Activated CD8-positive, alpha-beta memory T cell treated with anti-CD3 and anti-CD28 coated beads, Interleukin-2, amount 50 U/mL, for 48 hours (primary cell): ENCODE measurements at places on chromosomes 16 and 17.
A peak's percentile ranks its signal among the peaks of the same experiment; 100 is the strongest.

GRCh38 chr16:77148121-77148520, 42.9 kb upstream of the MON1B start:
- DNase-seq: no peak

DNA sequence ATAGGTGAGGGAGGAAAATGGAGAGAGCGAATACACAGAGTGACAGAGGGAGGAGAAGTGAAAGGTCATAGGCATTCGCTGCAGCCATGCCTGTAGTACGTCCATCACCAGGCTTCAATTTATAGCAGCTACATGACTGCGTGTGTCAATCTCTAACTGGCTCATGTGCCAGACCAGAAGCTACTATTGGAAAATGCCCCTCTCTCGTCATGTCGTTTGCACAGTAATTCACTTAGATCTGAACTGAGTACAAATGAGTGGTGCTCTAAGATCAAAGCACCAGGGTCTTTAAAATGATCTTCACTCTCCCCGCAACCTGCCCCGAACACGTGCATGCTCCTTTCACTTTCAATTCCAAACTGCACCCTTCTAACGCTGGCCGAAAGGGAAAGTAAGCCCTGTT, 51.3 kb downstream of the ADCY9 start:
- no peak for DNase-seq

GRCh38 chr16:86533767-86534351, 21.2 kb downstream of the MTHFSD start:
- no peak for DNase-seq

- peak; percentile 69 for DNase-seq
These were observed 167.4 kb upstream of the CACNG5 start for GRCh38 chr17:66667491-66668030.

DNA sequence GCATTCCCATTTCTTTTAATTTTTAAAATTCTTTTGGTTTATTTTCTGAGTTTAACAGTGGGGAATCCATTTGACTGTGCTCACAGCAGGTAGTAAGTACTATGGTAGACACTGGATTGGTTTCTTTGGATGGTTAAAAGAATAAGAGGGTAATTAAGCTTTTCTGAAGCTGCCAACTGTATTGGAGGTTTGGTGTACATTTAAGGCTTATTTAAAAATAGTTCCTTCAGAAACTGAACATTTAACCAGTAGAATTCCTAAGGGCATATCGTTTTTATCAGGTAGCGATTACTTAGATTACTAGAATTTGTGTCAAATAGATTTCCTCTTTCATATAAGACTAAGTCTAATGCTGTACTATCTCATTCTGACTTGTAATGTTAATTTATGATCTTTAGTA, 162.4 kb downstream of the PPM1E start:
- no peak for DNase-seq

DNA sequence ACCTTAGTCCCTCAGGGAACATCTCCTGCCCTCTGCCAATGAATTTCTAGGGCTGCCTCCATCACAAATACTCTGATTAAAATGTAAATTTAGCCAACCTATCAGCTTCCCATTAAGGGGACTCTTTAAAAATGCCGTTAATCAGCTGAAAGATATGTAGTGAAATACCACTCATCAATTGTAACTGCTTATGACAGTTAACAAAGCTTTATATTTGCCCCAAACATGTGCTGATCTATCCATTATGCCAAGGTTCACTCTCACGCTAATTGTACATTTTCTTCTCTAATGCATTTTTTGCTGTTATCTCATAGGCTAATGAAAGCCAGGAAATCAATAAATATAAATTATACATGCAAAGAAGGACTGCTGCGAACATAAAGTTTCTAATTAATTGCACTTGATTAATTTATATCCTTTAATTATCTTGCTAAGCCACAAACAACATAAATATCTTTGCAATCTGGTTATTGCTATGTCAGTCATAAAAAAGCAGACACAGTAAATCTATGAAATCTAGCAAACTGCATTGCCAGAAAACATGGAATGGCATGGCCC, 601.4 kb upstream of the SALL1 start:
- no peak for DNase-seq

DNA sequence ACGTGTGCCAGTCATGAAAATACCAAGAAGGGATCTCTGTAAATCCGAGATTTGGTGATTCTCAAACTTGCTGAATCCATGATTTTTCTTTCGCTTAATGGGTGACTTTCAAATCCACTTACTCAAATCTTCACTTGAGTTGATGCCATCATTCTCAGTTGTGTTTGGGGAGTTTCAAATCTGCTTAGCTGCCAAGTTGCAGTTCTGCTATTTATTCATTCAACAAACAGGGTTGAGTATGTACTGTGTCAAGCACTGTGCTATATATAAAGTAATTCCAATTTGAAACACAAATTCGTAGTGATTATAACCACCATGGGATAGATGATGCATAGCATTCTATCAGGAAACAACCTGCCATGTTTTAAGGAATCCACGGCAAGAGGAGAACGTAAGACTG, 394.3 kb downstream of the CDH13 start:
- DNase-seq: no peak

- no peak for DNase-seq
These were observed 660 bp downstream of the RHBDF1 start for GRCh38 chr16:71540-72401.

- no peak for DNase-seq
These were observed 31.0 kb upstream of the SMPD3 start for GRCh38 chr16:68479271-68479670.

GRCh38 chr17:67676305-67676704, 41.4 kb upstream of the NOL11 start:
- no peak for DNase-seq

GRCh38 chr17:21377705-21378396, 1.7 kb downstream of the KCNJ12 start:
- no peak for DNase-seq

DNA sequence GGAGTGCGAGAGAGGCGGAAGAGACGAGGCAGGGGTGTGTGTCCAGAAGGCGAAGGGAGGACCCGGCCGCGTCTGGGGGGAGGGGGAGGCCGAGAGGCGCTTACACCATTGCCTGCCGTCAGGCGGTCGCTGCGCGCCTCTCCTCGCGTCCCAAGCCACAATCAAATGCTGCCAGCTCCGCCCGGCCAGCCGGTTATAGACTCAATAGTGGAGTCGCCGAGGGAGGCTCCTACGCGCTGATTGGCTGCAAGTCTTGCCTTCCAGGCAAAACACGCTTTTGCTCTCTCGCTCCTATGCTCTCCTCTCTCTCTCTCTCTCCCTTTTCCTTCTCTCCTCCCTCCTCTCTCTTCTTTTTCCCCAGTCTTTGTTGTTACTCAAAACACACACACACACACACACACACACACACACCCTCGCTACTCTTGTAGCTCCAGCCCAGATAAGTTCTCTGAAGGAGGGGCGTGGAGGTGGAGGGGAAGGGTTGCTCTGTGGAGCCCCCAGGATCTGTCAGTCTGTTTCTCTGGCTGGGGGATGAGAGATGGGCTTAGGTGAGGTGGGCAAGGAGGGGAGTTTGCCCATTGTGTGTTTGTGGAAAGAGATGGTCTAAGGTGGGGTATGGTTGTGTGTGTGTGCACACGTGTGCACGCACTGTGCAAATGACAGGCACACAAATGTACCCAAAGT, at the start of gene DLX3:
Gene DLX3, minus strand, starts transcription at position 170 of the 684 bp plus-strand sequence. CDS start 226 bp downstream, outside the sequence.
- DNase-seq: peak; percentile 50

GRCh38 chr16:1539720-1540555, 6.5 kb downstream of the TMEM204 start:
- no peak for DNase-seq

- no peak for DNase-seq
These were observed 5.4 kb downstream of the HIC1 start for GRCh38 chr17:2060385-2060658.

GRCh38 chr17:48973806-48974205, 5.4 kb upstream of the GIP start:
- no peak for DNase-seq

GRCh38 chr16:81510016-81510415, 65.4 kb downstream of the CMIP start:
- no peak for DNase-seq

GRCh38 chr17:64779376-64780095, 117.4 kb upstream of the SMURF2 start:
- peak; percentile 56 for DNase-seq

DNA sequence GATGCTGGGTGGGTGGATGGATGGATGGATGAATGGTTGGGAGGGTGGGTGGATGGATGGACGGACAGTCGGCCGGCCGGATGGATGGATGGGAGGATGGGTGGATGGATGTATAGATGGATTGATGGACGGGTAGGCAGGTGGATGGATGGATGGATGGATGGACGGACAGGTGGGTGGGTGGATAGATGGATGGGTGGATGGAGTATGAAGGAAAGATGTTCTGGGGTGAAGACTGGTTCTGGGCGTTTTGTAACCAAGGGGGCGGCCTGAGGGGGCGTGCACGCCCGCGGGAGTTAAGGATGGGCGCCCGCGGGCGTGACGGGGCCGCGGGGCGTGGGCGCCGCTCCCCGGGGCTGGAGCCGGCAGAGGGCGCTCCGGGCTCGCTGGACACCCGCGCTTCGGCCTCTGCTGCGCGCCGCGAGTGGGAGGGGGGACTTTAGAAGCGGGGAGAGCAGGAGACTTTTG, at the start of gene NECAB2:
Gene NECAB2, plus strand, starts transcription at position 407 of the 468 bp plus-strand sequence. CDS start 405 bp downstream, outside the sequence.
- DNase-seq: peak; percentile 77

GRCh38 chr16:31868691-31869167, 4.9 kb upstream of the ZNF267 start:
- DNase-seq: peak; percentile 90

GRCh38 chr16:24396350-24397271, 140.5 kb downstream of the CACNG3 start:
- no peak for DNase-seq

- DNase-seq: no peak
These were observed 348 bp downstream of the MPP2 start for GRCh38 chr17:43906951-43907424.

- DNase-seq: peak; percentile 47
These were observed 5.8 kb downstream of the ESRP2 start for GRCh38 chr16:68230176-68230571.
